NCI-H524 (cell line): ENCODE measurements at places on chromosomes 7 and 10.

- DNase-seq = no peak
These were observed 1.3 kb downstream of the ABCB1 start for GRCh38 chr7:87599336-87599735.

- DNase-seq = peak; percentile 24
These were observed 22.8 kb downstream of the C10orf105 start for GRCh38 chr10:71696628-71697326.

GRCh38 chr7:125592331-125592730, 662.7 kb upstream of the POT1 start:
- no peak for DNase-seq

DNA sequence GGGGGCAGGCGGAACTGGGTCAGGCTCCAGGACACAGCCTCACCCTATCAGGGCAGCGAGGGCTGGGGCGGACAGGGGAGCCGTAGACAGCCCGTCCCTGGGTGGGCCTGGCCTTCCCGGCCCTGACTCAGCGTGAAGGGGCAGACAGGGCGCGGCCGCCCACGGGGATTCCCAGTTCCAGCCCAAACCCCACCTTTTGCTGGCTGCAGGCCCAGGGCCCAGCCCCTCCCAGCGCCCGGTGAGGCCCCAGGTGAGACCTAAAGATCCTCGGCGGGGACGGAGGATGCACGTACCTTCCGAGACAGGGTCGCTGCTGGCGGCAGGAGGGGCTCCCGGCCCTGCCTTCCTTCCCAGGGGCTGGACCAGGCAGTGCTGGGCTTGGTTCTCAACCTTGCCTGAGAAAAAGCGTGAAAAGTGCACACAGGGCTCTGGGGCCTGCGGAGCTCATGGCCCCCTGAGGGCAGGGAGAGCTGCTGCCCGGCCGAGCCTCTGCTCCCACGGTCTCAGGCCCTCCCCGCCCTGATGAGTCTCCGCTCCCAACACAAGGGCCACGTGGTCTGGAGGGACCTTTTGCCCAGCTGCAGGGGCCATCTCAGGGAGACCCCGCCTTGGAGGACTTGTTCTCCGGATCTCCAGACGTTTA, 43.9 kb upstream of the DNAJB6 start:
- no peak for DNase-seq

- no peak for DNase-seq
These were observed 315.1 kb downstream of the PCDH15 start for GRCh38 chr10:54485971-54486370.
